ENCODE measurements at places on chromosomes 11 and 22. TPM values are rescaled to one million over a fixed set of nuclear protein-coding genes. Genes with fewer than 3 reads are reported as not detected.

The RASSF10 gene
- polyA plus RNA-seq = not detected

The KCNJ1 gene
- not detected for polyA plus RNA-seq

The UBQLN3 gene
- polyA plus RNA-seq = not detected

The MDK gene
- 985 TPM for polyA plus RNA-seq

The ARHGAP8 gene
- polyA plus RNA-seq = not detected

The SDHAF2 gene
- 128 TPM for polyA plus RNA-seq

The TOB2 gene
- 21.7 TPM for polyA plus RNA-seq

The MRPL17 gene
- polyA plus RNA-seq = 61.7 TPM

The PRR5L gene
- 1.7 TPM for polyA plus RNA-seq

The SHANK3 gene
- polyA plus RNA-seq = 26.1 TPM

The MYO18B gene
- 0.02 TPM for polyA plus RNA-seq

The P2RY2 gene
- polyA plus RNA-seq = 4.9 TPM

The DBX1 gene
- polyA plus RNA-seq = not detected

The OR51B4 gene
- polyA plus RNA-seq = 0.08 TPM

The C11orf91 gene
- 0.21 TPM for polyA plus RNA-seq

The RAB38 gene
- 3.0 TPM for polyA plus RNA-seq

The AMOTL1 gene
- 12.5 TPM for polyA plus RNA-seq

The OR52E2 gene
- not detected for polyA plus RNA-seq

The ELF5 gene
- polyA plus RNA-seq = not detected

The CEND1 gene
- polyA plus RNA-seq = 0.15 TPM

The HORMAD2 gene
- polyA plus RNA-seq = not detected

The ADM gene
- polyA plus RNA-seq = 40.0 TPM

The HYOU1 gene
- 318 TPM for polyA plus RNA-seq

The OR5B21 gene
- polyA plus RNA-seq = not detected

The GALNT18 gene
- polyA plus RNA-seq = 0.17 TPM

The KRTAP5-8 gene
- 0.14 TPM for polyA plus RNA-seq

The RTN4R gene
- 2.2 TPM for polyA plus RNA-seq

The SERPIND1 gene
- polyA plus RNA-seq = 0.94 TPM

The FLRT1 gene
- polyA plus RNA-seq = not detected

The STT3A gene
- 362 TPM for polyA plus RNA-seq

The MIOX gene
- not detected for polyA plus RNA-seq

The KLHL35 gene
- 2.7 TPM for polyA plus RNA-seq

The RIBC2 gene
- polyA plus RNA-seq = 1.2 TPM

The TRIM6 gene
- 3.3 TPM for polyA plus RNA-seq

The CD248 gene
- 0.03 TPM for polyA plus RNA-seq

The GAS2L1 gene
- polyA plus RNA-seq = 30.5 TPM

The CASP1 gene
- polyA plus RNA-seq = 1.4 TPM

The CDON gene
- polyA plus RNA-seq = 1.5 TPM

The SHISA8 gene
- not detected for polyA plus RNA-seq

The IL18 gene
- 0.73 TPM for polyA plus RNA-seq

Data from endothelial cell of umbilical vein (primary cell).